Stimulated activated CD8-positive, alpha-beta memory T cell treated with anti-CD3 and anti-CD28 coated beads, Interleukin-2, amount 100 ng/mL, for 48 hours (primary cell): ENCODE measurements at places on chromosomes 2 and 18.
A peak's percentile ranks its signal among the peaks of the same experiment; 100 is the strongest.

DNA sequence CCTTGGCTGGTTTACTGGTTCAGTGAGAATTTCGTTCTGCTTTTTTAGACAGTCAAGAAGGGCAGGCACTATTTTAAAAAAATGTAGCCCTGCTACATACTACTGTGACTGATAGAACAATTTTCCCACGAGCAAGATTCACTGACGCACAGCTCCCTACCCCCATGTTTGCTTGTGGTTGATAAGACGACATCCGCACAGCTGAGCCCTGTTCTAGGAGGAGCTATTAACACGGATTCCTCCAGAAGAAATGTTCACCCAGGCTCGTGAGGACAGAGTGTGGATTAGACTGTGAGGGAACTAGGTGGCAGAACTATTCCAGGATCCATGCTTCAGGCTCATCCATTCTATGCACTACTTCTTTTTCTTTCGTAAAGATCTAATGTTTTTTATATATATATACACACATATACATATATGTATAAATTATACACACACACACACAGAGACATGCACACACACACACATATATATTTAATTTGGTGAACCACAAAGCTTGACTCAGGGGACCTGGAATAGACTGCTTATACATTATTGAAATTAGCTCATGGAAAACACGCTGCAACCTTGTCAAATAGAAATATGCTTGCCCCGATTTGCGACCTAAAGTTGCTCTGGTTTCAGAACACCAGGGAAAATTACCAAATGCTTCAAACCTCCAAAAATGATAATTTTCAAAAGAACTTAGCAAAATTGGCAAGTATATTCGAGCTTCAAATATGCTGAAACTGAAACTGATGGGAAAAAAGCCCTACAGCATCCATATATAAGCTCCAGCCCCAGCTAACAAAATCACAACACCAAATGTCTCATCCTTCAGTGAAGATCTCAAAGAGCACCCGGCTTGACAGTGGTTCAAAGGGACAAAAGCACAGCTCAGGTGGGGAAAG lies 370.4 kb downstream of the SOCS6 start:
- no peak for DNase-seq

GRCh38 chr2:23459032-23459431 lies 74.1 kb downstream of the KLHL29 start:
- DNase-seq: no peak

- no peak for DNase-seq
These were observed 7.6 kb upstream of the MSTN start for GRCh38 chr2:190069936-190070696.

GRCh38 chr2:233241803-233242202 lies 9.7 kb upstream of the ATG16L1 start:
- no peak for DNase-seq

DNA sequence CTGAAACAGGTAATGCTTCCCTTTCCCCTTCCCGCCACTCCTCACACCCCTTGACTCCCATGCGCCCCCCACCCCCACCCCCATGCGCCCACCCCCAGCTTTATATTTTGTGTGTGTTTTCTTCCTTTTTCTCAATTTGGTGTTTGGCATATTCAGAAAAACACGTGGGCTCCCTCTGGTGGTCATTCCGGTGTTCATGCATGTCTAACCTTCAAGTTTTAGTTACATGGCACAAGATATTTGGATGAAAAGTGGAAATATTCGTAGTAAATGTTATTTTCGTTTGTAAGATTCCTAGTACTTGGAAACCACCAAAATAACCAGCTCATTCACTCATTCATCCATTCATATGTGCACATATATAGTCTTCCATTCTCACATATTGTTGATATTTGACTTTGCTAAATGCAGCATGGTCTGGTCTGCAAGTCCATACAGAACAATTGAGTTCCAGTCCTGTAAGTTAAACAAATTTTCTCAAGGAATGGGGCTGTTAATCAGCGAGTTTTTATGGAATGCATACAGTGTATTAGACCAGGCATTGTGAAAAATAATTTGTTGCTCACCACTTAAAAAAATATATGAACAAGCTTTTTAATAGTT lies 143.6 kb upstream of the MAP3K20 start:
- DNase-seq: peak; percentile 43

- no peak for DNase-seq
These were observed 72.9 kb upstream of the RPL31 start for GRCh38 chr2:100929147-100929546.

DNA sequence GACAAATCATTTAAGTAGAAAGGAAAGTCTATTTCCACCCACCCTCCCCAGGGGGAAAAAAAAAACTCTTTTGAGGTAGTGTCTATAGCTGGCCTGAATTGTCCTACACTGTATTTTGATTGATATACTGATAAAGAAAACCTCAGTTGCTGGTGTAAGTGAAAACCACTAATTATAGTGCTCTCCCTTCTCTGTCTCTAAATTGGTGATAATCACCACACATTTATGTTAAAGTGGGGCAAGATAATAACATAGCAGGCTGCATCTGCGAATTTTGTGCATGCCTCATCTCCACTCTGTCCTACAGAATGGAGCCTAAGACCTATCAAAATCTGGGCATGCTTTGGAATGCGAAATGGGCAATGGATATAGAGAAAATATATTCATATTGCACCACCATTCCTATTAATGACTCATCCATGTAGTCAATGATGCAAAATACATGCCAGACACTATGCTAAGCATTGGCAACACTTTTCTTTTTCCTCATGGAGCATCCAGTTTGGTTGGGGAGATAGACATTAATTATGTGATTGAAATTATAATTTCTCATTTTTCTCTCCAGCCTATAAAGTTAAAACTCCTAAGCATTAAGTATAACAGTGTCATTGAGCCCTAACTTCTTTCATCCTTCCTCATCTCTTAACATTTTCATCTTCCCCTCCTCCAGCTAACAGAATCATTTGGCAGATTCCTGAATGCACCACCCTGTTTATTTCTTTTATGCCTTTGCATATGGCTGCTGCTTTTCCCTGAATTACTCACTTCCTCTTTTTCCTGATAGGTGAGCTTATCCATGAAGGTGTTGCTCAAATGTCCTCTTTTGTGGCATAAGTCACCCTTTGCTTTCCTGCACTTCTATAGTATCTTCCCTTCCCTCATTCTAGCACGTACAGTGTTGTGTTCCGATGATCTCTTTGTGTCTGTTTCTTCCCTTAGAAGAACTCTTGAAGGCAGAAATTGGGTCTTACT lies 58.2 kb downstream of the SLC9A2 start:
- no peak for DNase-seq

- no peak for DNase-seq
These were observed 125.8 kb upstream of the CYP1B1 start for GRCh38 chr2:38201784-38202183.

- DNase-seq: no peak
These were observed 136.8 kb upstream of the OTOS start for GRCh38 chr2:240277073-240277806.

DNA sequence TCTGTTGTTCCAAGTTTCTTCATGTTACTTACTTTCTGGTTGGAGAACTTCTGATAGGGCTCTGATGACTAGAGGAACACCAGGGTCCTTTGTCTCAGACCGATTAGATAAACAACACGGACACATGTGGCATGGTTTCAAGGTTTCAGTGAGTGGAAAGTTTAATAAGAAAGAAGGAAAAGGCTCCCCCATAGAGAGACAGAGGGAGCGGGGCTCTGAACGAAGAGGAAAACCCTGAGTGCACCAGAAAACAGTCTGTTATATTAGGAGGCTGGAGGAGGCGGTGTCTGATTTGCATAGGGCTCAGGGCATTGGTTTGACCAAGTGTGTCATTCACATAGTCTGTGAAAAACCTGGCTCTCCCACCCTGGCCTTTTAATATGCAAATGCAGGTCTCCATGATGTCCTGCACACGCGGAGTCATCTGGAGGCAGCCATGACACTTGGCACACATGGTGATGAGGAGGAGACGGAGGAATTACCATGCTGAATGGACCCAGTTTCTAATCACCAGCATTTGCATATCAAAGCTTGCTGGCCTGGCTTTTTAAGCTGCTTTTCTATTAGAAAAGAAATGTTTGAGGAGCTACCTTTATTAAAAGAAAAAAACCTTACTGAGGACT lies 94.2 kb downstream of the PTPN4 start:
- DNase-seq: no peak

DNA sequence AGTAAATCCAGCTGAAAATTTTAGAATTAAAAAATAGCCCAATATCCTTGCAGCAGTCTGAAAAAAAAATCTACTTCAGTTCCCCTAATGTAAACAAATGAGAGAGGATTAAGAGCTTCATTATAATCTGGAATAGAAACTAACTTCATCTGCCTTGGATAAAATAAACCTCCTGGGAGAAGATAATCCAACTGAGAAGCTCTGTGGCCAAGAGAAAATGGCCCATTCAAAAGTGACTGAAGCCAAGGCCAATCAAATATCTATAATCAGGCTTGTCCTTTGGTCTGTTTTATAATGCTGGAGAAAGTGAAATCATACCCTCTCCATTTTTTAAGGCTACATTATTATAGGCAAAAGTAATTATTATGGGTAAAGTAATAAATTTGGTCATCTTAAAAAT lies 110.0 kb downstream of the NEB start:
- no peak for DNase-seq

DNA sequence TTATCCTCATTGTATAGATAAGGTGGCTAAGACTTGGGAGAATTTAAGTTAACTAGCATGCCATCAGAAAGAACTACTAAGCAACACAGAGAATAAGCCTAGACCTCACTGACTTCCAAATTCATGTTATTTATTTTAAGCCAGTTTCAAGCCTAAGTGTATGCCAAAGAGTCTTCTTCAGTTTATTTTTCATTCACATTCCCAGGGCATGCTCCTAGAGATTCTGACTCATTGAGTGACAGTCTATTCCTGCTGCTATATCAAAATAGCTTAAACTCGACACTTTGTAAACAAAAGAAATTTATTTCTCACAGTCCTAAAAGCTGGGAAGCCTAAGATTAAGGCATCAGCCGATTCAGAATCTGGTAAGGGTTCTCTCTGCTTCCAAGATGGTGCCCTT lies 467.1 kb downstream of the MBD2 start:
- DNase-seq: no peak

- DNase-seq: no peak
These were observed 26.5 kb downstream of the LDAH start for GRCh38 chr2:20796374-20796791.

GRCh38 chr2:195368249-195369217 lies 288.5 kb upstream of the SLC39A10 start:
- DNase-seq: no peak

GRCh38 chr2:177692783-177693269 lies 300.3 kb downstream of the AGPS start:
- no peak for DNase-seq

DNA sequence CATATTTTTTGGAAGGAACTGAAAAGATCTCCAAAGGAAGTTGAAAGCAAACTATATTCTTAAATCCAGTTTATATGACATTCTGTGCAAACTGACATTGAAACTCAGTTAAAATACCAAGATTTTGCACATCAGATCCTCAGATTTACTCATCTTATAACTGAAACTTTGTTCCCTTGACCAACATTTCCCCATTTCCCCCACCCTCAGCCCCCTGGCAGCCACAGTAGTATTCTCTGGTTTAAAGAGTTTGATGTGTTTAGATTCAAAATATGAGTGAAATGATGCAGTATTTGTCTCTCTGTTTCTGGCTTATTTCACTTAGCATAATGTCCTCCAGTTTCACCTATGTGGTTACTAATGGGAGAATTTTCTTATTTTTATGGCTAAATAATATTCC lies 99.2 kb upstream of the ITGA4 start:
- DNase-seq: no peak

GRCh38 chr2:219001100-219001576 lies 7.9 kb upstream of the CRYBA2 start:
- DNase-seq: no peak

DNA sequence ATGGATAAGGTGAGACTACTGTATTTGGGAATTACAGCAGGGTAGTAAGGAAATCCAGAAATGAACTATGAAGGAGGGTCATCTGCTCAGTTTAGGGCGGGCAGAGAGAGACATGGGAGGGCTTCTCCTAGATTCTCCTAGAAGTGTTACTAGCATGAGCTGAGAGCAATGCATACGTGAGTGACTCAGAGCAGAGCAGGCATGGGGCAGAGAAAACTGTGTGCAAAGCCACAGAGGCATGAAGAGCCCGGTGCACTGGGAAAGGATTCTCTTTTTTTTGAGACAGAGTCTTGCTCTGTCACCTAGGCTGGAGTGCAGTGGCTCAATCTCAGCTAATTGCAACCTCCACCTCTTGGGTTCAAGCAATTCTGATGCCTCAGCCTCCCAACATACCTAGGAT lies 116.2 kb downstream of the SOCS6 start:
- no peak for DNase-seq

DNA sequence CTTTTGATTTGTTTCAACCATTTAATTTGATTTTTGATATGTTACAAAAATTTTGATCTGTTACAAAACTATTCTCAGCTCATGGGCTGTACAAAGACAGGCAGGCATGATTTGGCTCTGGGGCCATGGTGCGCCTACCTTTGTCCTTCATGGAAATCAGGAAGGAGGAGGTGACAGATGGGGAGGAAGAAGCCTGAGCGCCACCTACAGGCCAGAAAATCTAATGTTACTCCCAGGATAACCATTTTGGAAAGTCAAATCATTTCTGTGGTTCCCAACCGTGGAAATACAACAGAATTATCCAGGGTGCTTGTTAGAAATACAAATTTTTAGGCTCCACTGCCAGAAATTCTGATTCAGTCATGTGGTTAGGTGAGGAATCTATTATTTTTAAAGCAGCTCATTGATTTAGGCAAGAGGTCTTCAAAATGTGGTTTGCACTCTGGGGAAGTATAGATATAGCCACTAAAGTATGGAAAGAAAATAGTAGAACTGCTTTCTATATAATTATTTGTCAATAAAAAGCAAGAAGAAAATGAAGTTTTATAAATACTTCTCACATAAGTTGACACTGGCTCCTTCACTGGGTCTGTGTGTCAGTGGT lies 93.9 kb downstream of the EVA1A start:
- DNase-seq: peak; percentile 5

DNA sequence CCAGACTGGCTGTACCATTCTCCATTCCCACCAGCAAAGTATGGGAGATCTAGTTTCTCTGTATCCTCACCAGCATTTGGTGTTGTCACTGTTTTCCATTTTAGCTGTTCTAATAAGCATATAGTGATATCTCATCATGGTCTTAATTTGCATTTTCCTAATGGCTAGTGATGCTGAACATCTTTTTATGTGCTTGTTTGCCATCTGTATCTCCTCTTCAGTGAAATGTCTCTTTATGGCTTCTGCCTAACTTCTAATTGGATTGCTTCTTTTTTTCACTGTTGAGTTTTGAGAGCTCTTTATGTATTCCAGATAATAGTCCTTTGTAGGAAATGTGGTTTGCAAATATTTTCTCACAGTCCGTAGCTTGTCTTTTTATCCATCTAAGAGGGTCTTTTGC lies 18.9 kb upstream of the BIN1 start:
- no peak for DNase-seq
